ENCODE measurements at places on chromosomes 11 and 22. TPM values are rescaled to one million over a fixed set of nuclear protein-coding genes. Genes with fewer than 3 reads are reported as not detected.

DNA sequence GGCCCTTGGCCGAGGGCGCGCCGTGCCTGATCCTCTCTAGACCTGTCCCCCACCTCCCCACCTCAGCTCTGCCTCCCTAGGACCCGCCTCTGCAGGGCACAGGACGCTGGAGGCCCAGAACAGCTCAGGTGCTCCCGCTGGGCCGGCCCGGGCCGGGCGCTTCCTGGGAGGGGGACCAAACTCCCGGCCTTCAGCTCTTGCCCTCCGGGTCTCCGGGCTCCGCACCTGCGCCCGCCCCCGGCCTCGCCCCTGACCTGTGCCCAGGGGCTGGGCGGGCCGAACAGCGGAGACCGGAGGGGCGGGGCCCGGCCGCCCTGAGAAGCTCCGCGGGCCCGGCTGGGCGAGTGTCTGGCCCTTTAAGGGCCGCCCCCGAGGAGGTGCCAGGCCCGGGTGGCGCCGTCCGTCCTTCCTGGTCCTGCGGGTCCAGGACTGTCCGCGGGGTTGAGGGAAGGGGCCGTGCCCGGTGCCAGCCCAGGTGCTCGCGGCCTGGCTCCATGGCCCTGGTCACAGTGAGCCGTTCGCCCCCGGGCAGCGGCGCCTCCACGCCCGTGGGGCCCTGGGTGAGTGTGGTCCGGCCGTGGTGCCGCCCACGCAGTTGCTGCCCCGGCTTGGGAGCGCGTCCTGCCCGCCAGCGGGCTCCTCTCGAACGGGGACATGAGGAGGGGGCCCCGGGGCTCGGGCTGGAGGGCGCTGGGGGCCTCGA is at the start of gene SSH3:
Gene SSH3, plus strand, starts transcription at position 399 of the 703 bp plus-strand sequence. Its CDS starts 96 bp downstream, at position 495.
- H3K4me1 ChIP-seq: peaks cover 26% of the 10 kb centered on the region
- H3K4me3 ChIP-seq: peak within 1 kb of the TSS; percentile 96
- DNase-seq: peak; percentile 47
- H3K27ac ChIP-seq: peak within 1 kb of the TSS; percentile 52
- H3K36me3 ChIP-seq: peaks cover 58% of the 10 kb centered on the region
- no peaks in the 10 kb centered on the region for H3K27me3 ChIP-seq

DNA sequence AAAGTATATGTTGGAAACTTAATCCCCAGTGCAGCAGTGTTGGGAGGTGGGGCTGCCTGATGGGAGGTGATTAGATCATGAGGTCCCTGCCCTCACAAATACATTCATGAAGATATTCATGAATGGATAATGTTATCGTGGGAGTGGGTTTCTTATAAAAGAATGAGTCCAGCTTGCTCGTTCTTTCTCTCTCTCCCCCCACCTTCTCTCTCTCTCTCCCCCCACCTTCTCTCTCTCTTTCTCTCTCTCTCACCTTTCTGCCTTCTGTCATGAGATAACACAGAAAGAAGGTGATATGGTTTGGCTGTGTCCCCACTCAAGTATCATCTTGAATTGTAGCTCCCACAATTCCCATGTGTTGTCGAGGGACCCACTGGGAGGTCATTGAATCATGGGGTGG is 66.7 kb upstream of the NUP50 start:
- DNase-seq: no peak
- H3K4me3 ChIP-seq: no peak overlapping the region
- no peak overlapping the region for H3K27ac ChIP-seq

- H3K27me3 ChIP-seq: no peaks in the 10 kb centered on the region
- no peak for DNase-seq
- no peak overlapping the region for H3K27ac ChIP-seq
- no peaks in the 10 kb centered on the region for H3K4me1 ChIP-seq
Observed at GRCh38 chr11:127381247-127381646, 380.7 kb upstream of the KIRREL3 start.

GRCh38 chr22:33337524-33337923 is 279.3 kb upstream of the SYN3 start:
- no peak for DNase-seq
- no peak overlapping the region for H3K4me3 ChIP-seq
- H3K27me3 ChIP-seq: no peaks in the 10 kb centered on the region
- H3K36me3 ChIP-seq: no peaks in the 10 kb centered on the region
- no peak overlapping the region for H3K27ac ChIP-seq

DNA sequence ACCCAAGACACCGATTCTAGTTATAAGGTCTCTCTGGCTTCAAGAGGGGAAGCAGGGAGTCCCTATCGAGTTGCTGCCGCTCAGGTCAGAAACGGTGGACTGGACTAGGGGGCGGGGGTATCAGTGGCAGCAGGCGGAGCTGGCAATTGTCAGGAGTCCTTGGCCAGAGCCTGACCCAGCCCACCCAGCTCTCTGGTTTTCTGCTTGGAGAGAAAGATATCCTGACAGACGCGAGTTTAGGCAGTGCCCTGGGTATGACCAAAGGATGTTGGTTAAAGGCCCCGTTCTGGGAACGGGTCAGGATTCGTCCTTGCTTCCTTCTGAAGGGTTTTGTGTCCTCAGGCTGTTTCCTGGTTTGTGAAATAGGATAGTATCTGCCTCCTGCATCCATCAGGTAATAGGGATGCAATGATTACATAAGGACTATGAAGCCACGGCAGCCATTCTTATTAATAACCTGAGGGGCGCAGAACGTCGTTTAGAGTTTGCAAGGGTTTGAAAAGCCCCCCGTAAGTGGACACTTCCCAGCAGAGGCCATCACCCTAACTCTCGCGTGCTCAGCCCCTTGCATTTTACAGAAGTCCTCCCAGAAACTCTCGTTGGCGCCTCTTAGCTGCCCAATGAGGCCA is 700 bp upstream of the DEPDC5 start:
- H3K4me3 ChIP-seq: peak overlapping the region; percentile 87
- H3K36me3 ChIP-seq: no peaks in the 10 kb centered on the region
- peak overlapping the region; percentile 97 for H3K27ac ChIP-seq
- no peaks in the 10 kb centered on the region for H3K4me1 ChIP-seq
- no peak for DNase-seq
- no peaks in the 10 kb centered on the region for H3K27me3 ChIP-seq

DNA sequence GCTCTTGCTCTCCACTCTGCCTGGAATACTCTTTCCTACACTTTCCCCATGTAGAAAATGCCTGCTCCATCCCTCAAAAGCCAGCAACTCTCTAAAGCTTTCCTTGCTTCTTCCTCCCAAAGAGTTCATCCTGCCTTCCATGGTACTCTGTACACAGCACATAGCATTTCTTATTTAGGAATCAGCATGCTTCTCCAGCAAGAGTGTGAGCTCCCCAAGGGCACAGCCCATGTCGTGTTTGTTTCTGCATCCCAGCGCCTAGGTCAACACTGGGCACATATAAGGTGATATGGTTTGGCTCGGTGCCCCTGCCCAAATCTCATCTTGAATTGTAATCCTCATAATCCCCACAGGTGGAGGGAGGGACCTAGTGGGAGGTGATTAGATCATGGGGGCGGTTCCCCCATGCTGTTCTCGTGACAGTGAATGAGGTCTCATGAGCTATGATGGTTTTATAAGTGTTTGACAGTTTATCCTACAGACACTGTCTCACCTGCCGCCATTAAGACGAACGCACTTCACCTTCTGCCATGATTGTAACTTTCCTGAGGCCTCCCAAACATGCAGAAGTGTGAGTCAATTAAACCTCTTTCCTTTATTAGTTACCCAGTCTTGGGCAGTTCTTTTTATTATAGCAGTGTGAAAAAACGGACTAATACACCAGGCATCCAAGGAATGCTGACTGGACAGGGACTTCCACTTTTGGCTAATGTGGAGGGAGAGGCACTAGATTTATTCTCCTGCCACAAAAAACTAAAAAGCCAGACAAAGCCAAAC is 8.2 kb downstream of the VPS37C start:
- H3K27me3 ChIP-seq: no peaks in the 10 kb centered on the region
- no peaks in the 10 kb centered on the region for H3K36me3 ChIP-seq
- H3K4me3 ChIP-seq: no peak overlapping the region
- H3K4me1 ChIP-seq: peaks cover 24% of the 10 kb centered on the region

GRCh38 chr11:60859616-60860250 is 4.0 kb upstream of the PTGDR2 start:
- DNase-seq: no peak
- H3K4me3 ChIP-seq: no peak overlapping the region
- H3K36me3 ChIP-seq: no peaks in the 10 kb centered on the region
- no peaks in the 10 kb centered on the region for H3K27me3 ChIP-seq

KCNE3 gene
- total RNA-seq: 8.5 TPM

GRCh38 chr11:45500451-45500850 is 165.0 kb downstream of the CHST1 start:
- no peaks in the 10 kb centered on the region for H3K4me1 ChIP-seq
- no peaks in the 10 kb centered on the region for H3K36me3 ChIP-seq
- H3K27ac ChIP-seq: no peak overlapping the region
- no peaks in the 10 kb centered on the region for H3K27me3 ChIP-seq

DNA sequence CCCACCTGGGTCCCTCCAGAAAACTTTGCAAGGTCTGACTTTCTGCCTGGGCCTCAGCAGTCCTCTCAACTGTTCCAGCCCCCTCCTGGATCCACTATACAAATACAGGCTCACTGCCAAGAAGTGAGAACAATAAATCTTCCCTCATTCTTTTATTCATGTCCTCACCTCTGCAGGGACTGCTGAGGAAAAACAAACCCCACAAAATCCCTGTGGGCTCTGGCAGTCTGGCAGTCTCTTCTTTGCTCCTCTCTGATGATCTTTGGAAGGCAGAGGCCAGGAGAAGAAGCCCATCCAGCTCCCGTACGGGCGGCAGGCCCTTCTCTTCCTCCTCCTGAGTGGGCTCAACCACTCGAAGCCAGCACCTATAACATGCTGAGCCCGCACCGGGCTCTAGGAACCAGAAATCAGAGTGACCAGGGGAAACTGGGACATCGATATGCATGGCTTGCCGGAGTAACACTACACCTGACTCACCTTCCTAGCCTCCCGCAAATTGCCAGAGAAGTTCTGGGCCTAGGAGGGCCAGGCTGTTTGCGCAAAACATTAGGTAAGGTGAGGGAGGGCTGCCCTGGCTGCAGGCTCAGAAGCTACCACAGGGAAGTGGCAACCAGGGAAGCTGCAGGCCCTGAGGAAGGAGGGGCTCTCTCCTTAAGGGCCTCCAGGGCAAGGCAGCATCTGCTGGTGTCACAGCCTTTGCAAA is 24.2 kb downstream of the TMPRSS5 start:
- no peak for DNase-seq
- H3K27ac ChIP-seq: no peak overlapping the region
- no peaks in the 10 kb centered on the region for H3K36me3 ChIP-seq
- no peaks in the 10 kb centered on the region for H3K4me1 ChIP-seq
- no peak overlapping the region for H3K4me3 ChIP-seq
- no peaks in the 10 kb centered on the region for H3K27me3 ChIP-seq

MS4A6A gene
- 62.9 TPM for total RNA-seq

- no peaks in the 10 kb centered on the region for H3K27me3 ChIP-seq
- H3K4me1 ChIP-seq: no peaks in the 10 kb centered on the region
- no peak overlapping the region for H3K4me3 ChIP-seq
- H3K27ac ChIP-seq: no peak overlapping the region
- H3K36me3 ChIP-seq: no peaks in the 10 kb centered on the region
Observed at GRCh38 chr11:31110830-31111229, 258.7 kb downstream of the DCDC1 start.

TPST2 gene
- total RNA-seq: 63.4 TPM

DNA sequence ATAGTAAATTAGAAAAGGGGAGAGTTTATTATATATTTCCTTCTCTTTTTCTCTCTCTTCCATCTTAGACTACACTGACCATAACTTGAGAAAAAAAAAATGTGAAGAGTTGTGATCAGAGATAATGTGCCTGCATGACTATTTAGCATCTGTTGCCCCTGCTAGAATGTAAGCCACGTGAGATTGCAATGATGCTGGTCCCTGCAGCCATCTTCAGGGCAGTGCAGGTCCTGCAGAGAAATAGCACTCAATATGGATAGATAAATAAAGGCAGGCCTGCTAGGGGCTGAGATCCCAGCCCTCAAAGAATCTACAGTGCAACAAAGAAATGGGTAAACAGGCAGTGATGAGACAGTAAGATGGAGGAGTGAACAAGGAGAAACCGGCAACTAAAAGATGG is 7.8 kb upstream of the DKK3 start:
- H3K36me3 ChIP-seq: no peaks in the 10 kb centered on the region
- no peaks in the 10 kb centered on the region for H3K27me3 ChIP-seq
- peaks cover 48% of the 10 kb centered on the region for H3K4me1 ChIP-seq
- no peak for DNase-seq
- no peak overlapping the region for H3K4me3 ChIP-seq
- H3K27ac ChIP-seq: no peak overlapping the region

DNA sequence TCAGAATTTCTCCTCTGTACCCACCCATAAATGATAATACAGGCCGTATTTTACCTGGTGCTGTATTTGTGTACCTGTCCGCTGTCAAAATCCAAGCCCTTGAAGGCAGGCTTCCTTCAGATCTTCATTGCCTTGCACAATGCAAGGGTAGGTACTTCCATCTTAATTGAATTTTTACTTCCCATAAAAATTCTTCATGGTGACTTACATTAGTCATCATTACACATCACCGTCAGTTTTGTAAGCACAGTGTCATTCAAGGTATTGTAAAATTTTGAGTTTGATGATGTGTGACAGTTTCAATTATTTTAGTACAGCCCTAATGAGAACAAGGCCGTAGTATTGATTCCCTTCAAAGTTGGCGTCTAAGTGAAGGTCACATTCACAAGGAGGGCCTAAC is 770 bp upstream of the TSG101 start:
- no peaks in the 10 kb centered on the region for H3K27me3 ChIP-seq
- peak overlapping the region; percentile 99 for H3K27ac ChIP-seq
- DNase-seq: no peak

- H3K4me3 ChIP-seq: no peak overlapping the region
- peaks cover 29% of the 10 kb centered on the region for H3K4me1 ChIP-seq
- no peaks in the 10 kb centered on the region for H3K27me3 ChIP-seq
- DNase-seq: peak; percentile 15
Observed at GRCh38 chr22:27438271-27438980, 363.1 kb downstream of the MN1 start.

GRCh38 chr11:93783765-93784144 is 327 bp upstream of the MED17 start:
- peak overlapping the region; percentile 88 for H3K4me3 ChIP-seq
- no peak for DNase-seq
- no peaks in the 10 kb centered on the region for H3K27me3 ChIP-seq
- no peaks in the 10 kb centered on the region for H3K4me1 ChIP-seq
- H3K27ac ChIP-seq: peak overlapping the region; percentile 96

MOGAT2 gene
- total RNA-seq: not detected

DNA sequence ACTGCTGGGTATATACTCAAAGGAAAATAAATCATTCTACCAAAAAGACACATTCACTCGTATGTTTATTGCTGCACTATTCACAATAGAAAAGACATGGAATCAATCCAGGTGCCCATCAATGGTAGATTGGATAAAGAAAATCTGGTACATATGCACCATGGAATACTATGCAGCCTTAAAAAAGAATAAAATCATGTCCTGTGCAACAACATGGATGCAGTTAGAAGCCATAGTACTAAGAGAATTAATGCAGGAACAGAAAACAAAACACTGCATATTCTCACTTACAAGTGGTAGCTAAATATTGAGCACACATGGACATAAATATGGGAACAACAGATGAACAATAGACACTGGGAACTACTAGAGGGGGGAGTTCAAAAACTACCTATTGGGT is 96.3 kb downstream of the FAM76B start:
- no peak for DNase-seq
- H3K36me3 ChIP-seq: no peaks in the 10 kb centered on the region
- H3K27me3 ChIP-seq: no peaks in the 10 kb centered on the region

- H3K36me3 ChIP-seq: no peaks in the 10 kb centered on the region
- H3K4me3 ChIP-seq: no peak overlapping the region
- H3K27ac ChIP-seq: peak overlapping the region; percentile 70
Observed at GRCh38 chr11:112564228-112564955, 303.7 kb upstream of the PLET1 start.

- DNase-seq: no peak
- H3K4me1 ChIP-seq: no peaks in the 10 kb centered on the region
- H3K4me3 ChIP-seq: no peak overlapping the region
- H3K27ac ChIP-seq: no peak overlapping the region
- no peaks in the 10 kb centered on the region for H3K36me3 ChIP-seq
Observed at GRCh38 chr11:75238595-75239440, 1.8 kb upstream of the TPBGL start.
